Left cardiac atrium (tissue), 4 donors: ENCODE measurements at places on chromosomes 12 and 14. TPM values are rescaled to one million over a fixed set of nuclear protein-coding genes. Genes with fewer than 3 reads are reported as not detected.

DNA sequence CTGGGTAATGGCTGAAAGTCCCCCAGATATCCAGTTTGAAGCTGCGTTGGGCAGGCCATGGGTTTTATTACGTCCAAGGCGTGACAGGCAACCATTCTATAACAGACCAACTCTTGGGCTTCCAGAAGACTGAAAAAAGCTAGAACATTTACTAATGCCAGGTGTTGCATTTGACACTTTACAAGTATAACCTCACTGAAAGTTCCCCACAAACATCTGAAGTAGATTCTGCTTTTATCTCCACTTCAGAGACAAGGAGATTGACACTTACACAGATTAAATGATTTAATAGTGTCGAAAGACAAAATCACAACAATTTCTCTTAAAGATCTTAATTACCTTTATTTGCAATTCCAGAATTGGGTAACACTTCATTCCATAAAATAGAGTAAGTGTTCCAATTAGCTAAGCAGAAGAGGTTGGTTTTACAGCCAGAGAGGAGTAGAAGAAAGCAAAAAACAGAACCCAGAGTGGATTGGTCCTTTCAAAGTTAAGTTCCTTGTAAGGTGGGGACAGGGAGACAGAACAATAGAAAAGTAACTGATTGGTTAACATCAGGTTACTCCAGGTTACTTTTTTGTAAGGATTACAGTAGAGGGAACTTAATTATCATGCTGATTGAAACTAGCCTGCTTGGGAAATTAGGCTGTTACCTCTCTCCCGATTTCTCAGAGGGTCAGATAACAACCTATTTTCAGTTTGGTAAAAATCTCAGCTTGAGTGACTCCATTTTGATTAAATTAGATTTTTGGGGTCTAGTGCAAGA, 11.3 kb downstream of the SOCS2 start:
- DNase-seq = no peak

DNA sequence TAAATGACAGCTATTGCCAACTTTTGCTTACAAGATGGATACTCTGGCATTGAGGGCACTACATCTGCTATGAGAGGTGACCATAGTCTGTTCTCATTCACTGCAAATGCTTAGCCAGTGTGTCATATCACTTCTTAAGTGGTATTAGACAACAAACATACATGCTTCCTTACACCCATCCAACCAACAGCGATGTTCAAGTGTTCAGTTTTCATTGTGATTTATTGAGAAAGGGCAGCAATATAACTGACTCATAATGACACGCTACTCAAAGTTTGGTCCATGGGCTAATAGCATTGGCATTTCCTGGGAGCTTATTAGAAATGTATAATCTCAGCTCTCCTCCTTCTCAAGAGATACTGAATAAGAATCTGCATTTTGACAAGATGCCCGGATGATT, 181.7 kb downstream of the NPAS3 start:
- DNase-seq = no peak

- no peak for DNase-seq
Measured at GRCh38 chr12:77723308-77723707, 107.4 kb upstream of the NAV3 start.

DNA sequence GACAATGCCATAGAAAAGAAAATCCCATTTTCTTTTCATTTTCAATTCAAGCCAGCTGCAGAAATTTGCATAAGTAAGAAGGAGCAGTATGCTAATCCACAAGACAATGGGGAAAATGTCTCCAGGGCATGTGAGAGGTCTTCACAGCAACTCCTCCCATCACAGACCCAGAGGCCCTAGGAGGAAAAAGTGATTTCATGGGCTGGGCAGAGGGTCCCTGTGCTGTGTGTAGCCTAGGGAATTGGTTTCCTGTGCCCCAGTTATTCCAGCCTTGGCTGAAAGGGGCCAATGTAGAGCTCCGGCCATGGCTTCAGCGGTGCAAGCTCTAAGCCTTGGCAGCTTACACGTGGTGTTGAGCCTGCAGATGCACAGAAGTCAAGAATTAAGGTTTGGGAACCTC, 211.4 kb downstream of the CCDC59 start:
- DNase-seq = no peak

DNA sequence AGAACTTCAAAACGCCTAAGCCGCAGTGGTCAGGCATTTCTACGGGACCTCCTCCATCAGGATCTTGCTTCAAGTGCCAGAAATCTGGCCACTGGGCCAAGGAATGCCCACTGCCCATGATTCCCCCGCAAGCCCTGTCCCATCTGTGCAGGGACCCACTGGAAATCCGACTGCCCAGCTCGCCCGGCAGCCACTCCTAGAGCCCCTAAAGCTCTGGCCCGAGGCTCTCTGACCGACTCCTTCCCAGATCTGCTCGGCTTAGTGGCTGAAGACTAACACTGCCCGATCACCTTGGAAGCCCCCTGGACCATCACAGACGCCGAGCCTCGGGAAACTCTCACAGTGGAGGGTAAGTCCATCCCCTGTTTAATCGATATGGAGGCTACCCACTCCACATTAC, 1113.0 kb upstream of the TMEM132C start:
- DNase-seq = no peak

GRCh38 chr12:64813723-64814122, 10.7 kb upstream of the TBC1D30 start:
- no peak for DNase-seq

DNA sequence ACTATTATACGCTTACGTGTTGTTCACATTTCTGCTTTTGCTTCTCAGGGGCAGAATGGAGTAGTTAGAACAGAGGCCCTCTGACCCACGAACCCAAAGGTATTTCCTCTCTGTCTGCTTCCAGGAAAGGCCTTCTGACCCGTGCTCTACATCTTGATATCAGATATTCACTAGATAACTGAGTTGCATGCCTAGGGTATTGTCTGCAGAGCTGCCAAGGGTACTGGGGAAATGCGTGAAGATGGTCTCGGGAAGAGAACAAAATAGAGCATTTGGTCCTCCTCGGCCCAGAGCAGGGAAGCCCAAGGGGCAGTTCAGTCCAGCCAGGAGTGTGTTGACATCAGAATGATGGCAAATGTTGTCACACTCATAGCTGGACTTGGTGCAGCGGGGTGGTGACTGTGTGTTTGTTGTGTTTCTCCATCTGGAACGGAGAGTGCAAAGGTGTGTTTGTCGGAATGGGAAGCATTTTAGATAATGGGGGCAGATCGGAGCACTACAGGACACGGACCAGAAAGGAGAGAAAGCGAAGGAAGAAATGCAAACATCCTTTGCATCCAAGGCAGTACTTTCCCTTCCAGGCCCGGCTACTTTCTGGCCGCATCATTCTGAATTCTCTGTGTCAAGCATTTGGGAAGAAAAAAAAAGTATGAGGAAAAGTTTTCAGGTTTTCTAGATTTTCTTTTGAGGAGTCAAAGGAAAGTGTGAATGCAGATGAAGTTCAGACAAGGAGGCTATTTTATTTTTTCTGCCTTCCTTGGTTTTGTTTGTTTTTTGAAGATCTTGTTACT, 8.1 kb downstream of the GLT1D1 start:
- DNase-seq = no peak

DNA sequence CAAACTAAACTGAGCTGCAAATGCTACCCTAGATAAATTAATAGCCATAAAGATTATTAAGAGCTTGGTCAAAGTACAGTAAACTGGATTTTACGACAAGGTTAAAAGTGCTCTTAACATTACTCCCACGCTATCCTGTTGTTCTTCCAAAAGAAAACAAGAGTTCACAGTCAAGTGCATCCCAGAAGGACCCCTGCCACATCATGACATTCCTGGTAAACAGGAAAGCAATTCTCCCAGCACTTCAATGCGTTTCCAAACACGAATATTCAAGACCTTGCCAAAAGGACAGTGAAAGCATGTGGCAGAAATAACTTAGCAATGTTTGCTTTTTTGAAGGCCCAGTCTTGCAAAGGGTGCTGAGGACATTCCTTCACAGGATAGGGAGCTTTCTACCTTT, 11.2 kb downstream of the SPRING1 start:
- DNase-seq = no peak

GRCh38 chr12:112381406-112381882, 787 bp downstream of the HECTD4 start:
- DNase-seq = peak; percentile 29

GRCh38 chr12:124159655-124160054, 135.2 kb upstream of the RFLNA start:
- no peak for DNase-seq

GRCh38 chr12:84950971-84951546, 38.5 kb upstream of the SLC6A15 start:
- DNase-seq = no peak

DNA sequence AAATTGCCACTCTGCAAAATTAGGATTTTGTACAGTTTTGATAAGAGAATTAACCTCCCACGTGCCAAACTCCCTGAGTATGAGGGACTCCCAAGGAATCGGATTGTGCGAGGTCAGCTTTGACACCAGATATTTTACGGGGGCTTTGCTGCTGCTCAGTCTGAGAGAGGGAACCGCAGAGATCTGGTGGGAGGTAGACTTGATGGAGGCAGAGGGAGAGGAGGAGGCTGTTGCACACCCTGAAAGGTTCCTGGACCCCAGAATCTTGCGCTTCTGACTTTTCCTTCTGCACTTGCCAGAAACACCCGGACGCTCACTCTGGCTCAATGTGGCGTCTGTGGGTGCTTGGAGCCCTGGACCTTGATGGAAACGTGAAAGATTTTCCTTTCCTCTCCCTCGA, 83.9 kb downstream of the PAPOLA start:
- no peak for DNase-seq

GRCh38 chr14:74213907-74214803, 25.1 kb upstream of the VSX2 start:
- DNase-seq = no peak

DNA sequence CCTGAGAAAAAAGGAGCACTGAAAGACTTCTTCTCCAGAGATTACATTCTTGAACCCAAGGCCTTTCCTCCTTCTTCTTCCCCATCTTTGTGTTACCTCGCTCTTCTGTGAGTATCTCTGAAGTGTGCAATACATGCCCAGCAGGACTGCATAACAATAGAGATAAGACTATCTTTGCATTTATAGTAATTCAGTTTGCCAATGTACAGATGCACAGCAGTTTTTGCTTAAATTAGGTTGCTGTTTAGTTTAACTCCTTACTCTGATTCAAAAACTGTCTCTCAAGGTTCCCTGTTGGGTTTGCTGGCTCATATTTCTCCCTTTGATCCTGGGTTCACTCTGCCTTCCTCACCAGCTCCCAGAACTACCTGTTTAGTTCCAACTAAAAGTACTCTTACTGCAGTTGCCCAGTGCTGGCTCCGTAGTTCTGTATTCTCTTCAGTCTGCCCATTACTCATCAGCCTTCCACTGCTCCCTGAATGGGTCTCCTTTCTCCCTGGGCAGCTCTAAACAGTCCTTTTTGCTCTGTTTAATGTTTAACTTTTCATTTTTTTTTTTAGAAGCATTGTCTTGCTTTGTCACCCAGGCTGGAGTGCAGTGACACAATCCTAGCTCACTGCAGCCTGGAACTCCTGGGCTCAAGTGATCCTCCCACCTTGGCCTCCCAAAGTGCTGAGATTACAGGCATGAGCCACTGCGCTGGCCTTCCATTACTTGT, 180.6 kb upstream of the CAND1 start:
- no peak for DNase-seq

GRCh38 chr12:56991319-56992246, 14.8 kb downstream of the ZBTB39 start:
- peak; percentile 65 for DNase-seq

Gene TTC6
- total RNA-seq = not detected

Gene HOXC6
- total RNA-seq = 0.50 TPM

Gene CCDC88C
- 5.0 TPM for total RNA-seq

Gene PTPN6
- total RNA-seq = 18.9 TPM

Gene MUCL1
- total RNA-seq = not detected

Gene ADAM21
- 0.10 TPM for total RNA-seq

Gene FOXA1
- total RNA-seq = not detected

Gene TSHR
- not detected for total RNA-seq

Gene RNFT2
- 1.6 TPM for total RNA-seq

Gene WNK1
- 251 TPM for total RNA-seq

Gene KLRK1
- total RNA-seq = 3.3 TPM

Gene MYO1A
- total RNA-seq = 0.09 TPM

Gene ANO4
- 0.71 TPM for total RNA-seq

Gene SYT10
- total RNA-seq = not detected
